HCT116 (cell line): ENCODE measurements at places on chromosomes 12 and 14. TPM values are rescaled to one million over a fixed set of nuclear protein-coding genes. Genes with fewer than 3 reads are reported as not detected.

TC2N gene
- total RNA-seq, result 15.9 TPM

ACOT4 gene
- total RNA-seq, result not detected

DNA sequence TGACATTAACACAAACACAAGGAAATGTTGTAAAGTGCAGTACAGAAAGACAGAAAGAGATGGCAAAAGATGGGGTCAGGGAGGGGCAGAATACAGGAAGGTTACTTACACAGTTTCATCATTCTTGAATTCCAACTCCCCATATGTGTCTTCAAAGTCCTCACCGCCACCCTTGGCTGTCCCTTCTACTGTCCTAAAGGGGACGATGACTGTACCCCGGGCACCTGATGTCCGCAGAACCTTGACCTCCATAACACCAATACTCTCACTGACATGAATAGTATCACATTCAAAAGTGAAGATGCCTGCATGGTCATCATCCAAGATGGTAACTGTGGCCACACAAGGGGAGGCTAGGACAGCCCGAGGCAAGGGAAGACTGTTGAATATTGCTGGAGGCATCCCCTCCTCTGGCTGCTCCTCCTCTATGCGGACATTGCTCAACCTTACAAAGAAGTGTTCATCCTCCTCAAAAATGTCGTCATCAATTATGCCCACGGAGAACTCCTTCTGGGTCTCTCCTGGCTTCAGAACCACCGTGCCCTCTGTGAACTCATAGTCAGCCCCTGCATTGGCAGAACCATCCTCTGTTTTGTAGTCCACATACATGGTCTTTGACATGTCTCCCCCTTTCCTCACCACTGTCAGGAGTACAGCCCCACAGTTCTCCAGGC, 22.1 kb downstream of the SLC8A3 start:
- H3K4me1 ChIP-seq, result no peaks in the 10 kb centered on the region
- H3K27ac ChIP-seq, result no peak overlapping the region
- DNase-seq, result no peak
- peaks cover 70% of the 10 kb centered on the region for H3K27me3 ChIP-seq

DNA sequence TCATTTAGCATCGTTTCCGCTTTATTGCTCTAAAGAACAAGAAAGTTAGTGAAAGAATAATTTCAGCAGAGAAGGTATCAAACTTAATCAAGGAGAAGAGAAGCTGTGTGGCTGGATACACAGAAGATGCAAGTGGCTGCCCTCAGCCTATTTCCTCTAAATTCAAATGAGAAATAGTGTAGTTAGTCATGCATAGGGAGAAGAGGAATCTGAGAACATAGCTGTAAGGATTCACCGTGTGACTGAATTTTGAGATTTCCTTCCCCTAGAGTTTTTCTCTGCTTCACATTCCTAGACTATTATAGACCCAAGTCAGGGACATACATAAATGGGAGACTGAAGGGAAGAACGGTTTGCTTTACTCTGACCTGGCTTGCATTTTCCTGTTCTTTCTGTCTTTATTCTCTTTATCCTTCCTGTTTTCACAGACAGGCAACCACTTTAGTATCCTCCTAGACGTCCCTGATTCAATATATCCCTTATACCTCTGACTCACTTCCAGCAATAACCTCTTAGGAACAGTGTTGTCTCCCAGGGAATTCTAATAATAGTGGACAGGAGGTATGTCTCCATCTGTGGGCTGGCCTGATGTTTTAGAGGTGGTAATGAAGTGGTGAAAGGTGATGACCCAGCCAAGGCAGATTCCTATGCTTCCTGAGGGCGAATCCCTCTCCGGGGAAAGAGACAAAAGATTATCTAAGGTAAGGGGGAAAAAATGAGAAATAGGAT, 7.0 kb downstream of the RNASE10 start:
- H3K36me3 ChIP-seq, result no peaks in the 10 kb centered on the region
- H3K4me3 ChIP-seq, result no peak overlapping the region
- H3K27me3 ChIP-seq, result no peaks in the 10 kb centered on the region
- no peak overlapping the region for H3K27ac ChIP-seq
- no peaks in the 10 kb centered on the region for H3K4me1 ChIP-seq

PTPRQ gene
- not detected for total RNA-seq

- peaks cover 4% of the 10 kb centered on the region; the same call in 1 of the 2 replicates for H3K36me3 ChIP-seq
- no peak overlapping the region for H3K27ac ChIP-seq
- DNase-seq, result no peak
- H3K27me3 ChIP-seq, result no peaks in the 10 kb centered on the region
- H3K4me3 ChIP-seq, result no peak overlapping the region
- H3K4me1 ChIP-seq, result no peaks in the 10 kb centered on the region
Observed at GRCh38 chr12:112258926-112259325, 123.3 kb downstream of the HECTD4 start.

STYX gene
- 16.3 TPM for total RNA-seq

GRCh38 chr12:15719230-15719629, 70.0 kb downstream of the EPS8 start:
- no peak for DNase-seq
- peaks cover 71% of the 10 kb centered on the region for H3K4me1 ChIP-seq
- no peaks in the 10 kb centered on the region for H3K36me3 ChIP-seq
- H3K4me3 ChIP-seq, result no peak overlapping the region
- H3K27ac ChIP-seq, result no peak overlapping the region

DNA sequence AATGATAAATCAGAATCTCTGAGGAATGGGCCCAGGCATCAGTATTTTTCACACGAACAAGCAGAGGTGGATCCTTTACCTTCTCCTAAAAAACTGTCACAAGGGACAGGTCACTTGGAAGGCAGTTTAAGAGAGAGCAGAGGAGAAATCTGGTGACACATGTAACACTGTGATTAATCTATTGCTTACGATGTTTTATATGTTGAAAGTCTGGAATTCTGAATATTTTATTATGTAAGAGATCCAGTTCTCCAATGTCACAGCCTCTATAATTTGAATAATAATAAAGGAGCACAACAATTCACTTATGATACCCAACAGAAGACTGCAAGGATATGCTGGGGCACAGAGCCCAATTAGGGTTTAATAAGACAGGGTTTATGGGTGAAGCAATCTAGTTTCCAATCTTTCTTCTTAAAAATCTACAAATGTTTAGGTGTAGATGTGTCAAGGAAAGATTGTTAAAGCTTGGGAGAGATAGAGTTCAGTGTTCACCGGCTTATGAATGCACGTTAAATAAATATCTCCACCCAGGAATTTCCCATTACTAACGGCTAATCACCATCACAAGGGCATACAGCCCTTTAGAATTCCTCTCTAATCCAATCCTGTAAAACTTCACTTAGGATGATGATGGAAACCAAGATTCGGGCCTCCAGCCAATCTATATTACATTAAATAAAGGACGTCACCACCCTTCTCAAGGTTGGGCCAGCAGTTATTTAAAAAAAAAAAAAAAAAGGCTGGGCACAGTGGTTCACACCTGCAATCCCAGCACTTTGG, 23.4 kb downstream of the DUSP16 start:
- H3K36me3 ChIP-seq, result no peaks in the 10 kb centered on the region
- H3K27me3 ChIP-seq, result no peaks in the 10 kb centered on the region
- H3K4me3 ChIP-seq, result no peak overlapping the region
- DNase-seq, result no peak

GRCh38 chr14:20413744-20414082, 412 bp upstream of the TEP1 start:
- peak overlapping the region; percentile 96 for H3K4me3 ChIP-seq
- peak overlapping the region; percentile 98 for H3K27ac ChIP-seq
- no peaks in the 10 kb centered on the region for H3K27me3 ChIP-seq
- no peaks in the 10 kb centered on the region for H3K36me3 ChIP-seq
- DNase-seq, result no peak

PLEKHH1 gene
- 27.6 TPM for total RNA-seq

CLSTN3 gene
- 23.0 TPM for total RNA-seq

- H3K4me3 ChIP-seq, result no peak overlapping the region
- no peaks in the 10 kb centered on the region for H3K27me3 ChIP-seq
- no peak for DNase-seq
- H3K36me3 ChIP-seq, result no peaks in the 10 kb centered on the region
Observed at GRCh38 chr14:29712601-29713000, 215.0 kb downstream of the PRKD1 start.

FGFR1OP2 gene
- 29.6 TPM for total RNA-seq

DNA sequence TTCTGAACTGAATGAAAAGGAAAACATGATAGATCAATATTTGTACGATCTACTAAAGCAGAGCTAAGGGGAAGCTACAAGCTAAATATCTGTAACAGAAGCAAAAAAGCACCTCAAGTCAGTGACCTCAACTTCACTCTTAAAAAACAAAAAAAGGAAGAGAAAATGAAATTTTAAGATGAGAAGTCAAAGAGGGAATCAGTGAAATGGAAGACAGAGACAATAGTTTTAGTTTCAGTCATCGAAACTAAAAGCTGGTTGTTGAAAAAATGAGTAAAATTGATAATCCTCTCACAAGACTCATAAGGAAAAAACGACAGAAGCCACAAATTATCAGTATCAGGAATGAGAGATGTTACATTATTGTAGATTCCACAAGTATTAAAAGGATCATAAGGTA, 11.9 kb upstream of the SLC2A13 start:
- no peak overlapping the region for H3K27ac ChIP-seq
- no peak for DNase-seq
- H3K4me1 ChIP-seq, result no peaks in the 10 kb centered on the region
- H3K4me3 ChIP-seq, result no peak overlapping the region

METTL17 gene
- 93.5 TPM for total RNA-seq

EFCAB11 gene
- total RNA-seq, result 18.1 TPM

TSPAN8 gene
- total RNA-seq, result 0.76 TPM

GRCh38 chr12:106010741-106011140, 128.0 kb downstream of the NUAK1 start:
- no peaks in the 10 kb centered on the region for H3K36me3 ChIP-seq
- H3K4me3 ChIP-seq, result no peak overlapping the region
- DNase-seq, result no peak
- H3K27me3 ChIP-seq, result peaks cover 40% of the 10 kb centered on the region
- no peaks in the 10 kb centered on the region for H3K4me1 ChIP-seq

ADCY4 gene
- 0.86 TPM for total RNA-seq

DNA sequence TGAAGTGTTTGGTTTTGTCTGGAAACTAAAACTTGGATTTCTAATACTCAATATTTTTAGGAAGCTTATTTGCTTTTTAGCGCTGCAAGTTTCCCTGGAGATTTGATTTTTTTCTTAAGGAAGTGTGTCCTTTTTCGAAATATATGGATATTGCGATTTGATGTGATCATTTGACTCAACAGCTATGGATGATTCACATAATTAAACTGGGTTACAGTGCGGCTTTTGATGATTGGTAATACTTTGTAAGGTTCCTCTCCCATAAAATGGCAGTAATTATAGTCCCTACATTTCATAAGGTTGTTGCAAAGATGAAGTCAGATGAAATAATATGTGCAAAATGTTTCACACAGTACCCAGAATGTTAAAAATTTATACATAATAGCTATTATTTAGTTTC, 13.1 kb downstream of the LDHB start:
- no peak overlapping the region for H3K4me3 ChIP-seq
- no peak overlapping the region for H3K27ac ChIP-seq
- no peaks in the 10 kb centered on the region for H3K4me1 ChIP-seq
- H3K36me3 ChIP-seq, result peaks cover 85% of the 10 kb centered on the region
- H3K27me3 ChIP-seq, result no peaks in the 10 kb centered on the region
- no peak for DNase-seq

PRPH gene
- total RNA-seq, result 6.7 TPM

DNA sequence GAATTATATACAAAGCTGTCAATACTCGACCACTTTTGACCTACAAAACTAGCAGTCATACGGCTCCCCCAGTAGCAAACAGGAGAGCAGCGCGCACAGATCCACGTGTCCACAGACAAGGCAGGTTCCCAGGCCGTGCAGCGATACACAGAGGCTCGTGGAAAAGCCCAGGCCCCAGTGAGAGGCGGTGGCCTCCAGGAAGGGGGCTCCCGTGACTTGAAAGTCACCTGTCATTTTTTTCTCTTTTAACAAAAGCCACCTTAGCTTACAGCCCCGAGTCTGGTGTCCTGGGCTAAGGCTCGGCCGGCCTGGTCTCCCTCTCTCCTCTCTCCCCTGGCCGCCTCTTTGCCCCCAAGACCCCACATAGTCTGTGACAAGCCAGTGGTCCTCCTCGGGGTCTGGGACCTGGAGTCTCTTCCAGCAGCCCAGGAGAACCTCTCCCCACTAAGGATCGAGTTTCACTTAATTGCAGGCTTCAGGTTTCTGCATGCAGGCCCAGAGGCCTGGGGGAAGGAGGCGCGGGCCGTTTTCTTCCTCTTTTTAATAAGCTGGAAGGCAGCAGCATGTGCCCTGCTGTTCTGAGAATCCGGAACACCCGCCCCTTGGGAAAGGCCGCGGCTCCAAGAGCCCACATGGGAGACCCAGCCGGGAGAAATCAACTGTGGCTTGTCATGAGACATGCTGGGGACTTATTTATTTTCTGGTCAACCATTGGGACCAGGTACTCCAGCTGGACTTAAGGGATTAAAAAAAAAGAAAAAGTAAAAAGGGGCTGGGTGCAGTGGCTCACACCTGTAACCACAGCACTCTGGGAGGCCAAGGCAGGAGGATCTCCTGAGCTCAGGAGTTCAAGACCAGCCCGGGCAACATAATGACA, 15.9 kb downstream of the NCOR2 start:
- DNase-seq, result no peak
- no peak overlapping the region for H3K4me3 ChIP-seq
- H3K27me3 ChIP-seq, result no peaks in the 10 kb centered on the region
- peaks cover 30% of the 10 kb centered on the region for H3K4me1 ChIP-seq
- H3K36me3 ChIP-seq, result 0 out of 2 replicates have a peak, but pooled peaks cover 3% of the 10 kb centered on the region
